ENCODE measurements at places on chromosomes 7 and 10. TPM values are rescaled to one million over a fixed set of nuclear protein-coding genes. Genes with fewer than 3 reads are reported as not detected.

DNA sequence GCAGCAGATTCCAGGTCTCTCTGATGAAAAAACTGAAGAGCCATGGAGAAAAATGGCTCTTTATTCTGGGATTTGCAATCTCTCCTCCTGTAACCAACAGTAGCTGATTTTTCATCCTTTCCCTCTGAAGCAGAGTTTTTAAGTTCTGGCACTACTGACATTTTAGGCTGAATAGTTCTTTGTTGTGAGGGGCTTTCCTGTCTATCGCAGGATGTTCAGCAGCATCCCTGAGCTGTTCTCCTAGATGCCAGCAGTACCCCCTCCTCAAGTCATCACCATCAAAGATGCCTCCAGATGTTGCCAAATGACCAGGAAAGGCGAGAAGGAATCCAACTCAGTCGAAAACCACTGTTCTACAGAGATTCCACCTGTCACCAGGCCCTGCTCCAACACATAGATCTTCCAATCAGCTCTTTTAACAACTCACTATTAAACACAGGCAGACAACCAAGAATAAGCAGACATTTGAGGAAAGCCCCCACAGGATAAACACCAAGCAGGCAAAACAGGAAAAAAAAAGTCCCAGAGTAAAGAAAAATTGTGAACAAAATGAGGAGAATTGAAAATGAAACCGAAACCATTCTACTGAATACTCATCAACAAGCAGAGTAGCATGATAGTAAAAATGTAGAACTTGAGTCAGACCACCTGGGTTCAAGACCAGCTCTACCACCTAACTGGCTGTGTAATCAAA lies 124.8 kb downstream of the MPP7 start:
- H3K36me3 ChIP-seq, result no peaks in the 10 kb centered on the region
- no peak for DNase-seq
- H3K4me1 ChIP-seq, result peaks cover 7% of the 10 kb centered on the region
- no peaks in the 10 kb centered on the region for H3K27me3 ChIP-seq
- peak overlapping the region; percentile 72 for H3K27ac ChIP-seq

GRCh38 chr10:77334501-77334900 lies 303.1 kb downstream of the KCNMA1 start:
- H3K27ac ChIP-seq, result no peak overlapping the region
- H3K4me1 ChIP-seq, result no peaks in the 10 kb centered on the region
- no peak overlapping the region for H3K4me3 ChIP-seq
- H3K36me3 ChIP-seq, result no peaks in the 10 kb centered on the region
- H3K27me3 ChIP-seq, result no peaks in the 10 kb centered on the region

Gene CHN2
- total RNA-seq, result 23.2 TPM

Gene TMEM130
- not detected for total RNA-seq

GRCh38 chr7:13166801-13167200 lies 479.4 kb downstream of the ARL4A start:
- no peak overlapping the region for H3K27ac ChIP-seq
- no peaks in the 10 kb centered on the region for H3K36me3 ChIP-seq
- no peak overlapping the region for H3K4me3 ChIP-seq
- H3K27me3 ChIP-seq, result no peaks in the 10 kb centered on the region
- H3K4me1 ChIP-seq, result no peaks in the 10 kb centered on the region
- no peak for DNase-seq

DNA sequence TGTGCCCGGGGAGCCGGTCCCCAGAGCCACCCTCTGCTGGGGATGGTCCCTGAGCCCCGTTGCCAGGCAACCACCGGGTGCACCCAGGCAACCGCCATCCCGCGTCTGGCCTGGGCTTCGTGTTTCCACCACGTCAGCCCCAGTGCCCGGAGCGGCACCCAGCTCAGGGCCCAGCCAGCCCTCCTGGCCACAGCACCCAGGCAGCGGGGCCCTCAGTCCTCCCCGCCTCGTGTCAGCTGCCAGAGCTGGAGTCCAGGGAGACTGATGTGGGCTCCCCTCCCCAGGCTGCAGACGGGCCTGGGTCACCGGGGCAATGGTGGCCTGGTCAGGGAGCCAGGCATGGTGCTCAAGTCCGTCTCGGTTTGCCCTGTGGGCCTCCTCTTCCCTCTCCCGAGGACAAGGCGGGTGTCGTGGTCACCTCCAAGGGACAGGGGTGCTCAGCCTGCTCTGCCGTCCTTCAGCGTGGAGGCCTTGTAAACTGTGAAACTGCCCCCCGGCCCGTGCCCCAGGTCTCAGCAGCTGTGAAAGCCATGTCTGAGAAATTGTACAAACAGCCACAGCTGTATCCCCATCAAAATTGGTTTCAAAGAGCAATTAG lies 72.5 kb downstream of the MICALL2 start:
- H3K27me3 ChIP-seq, result no peaks in the 10 kb centered on the region
- no peak for DNase-seq
- no peak overlapping the region for H3K4me3 ChIP-seq
- no peaks in the 10 kb centered on the region for H3K4me1 ChIP-seq
- H3K27ac ChIP-seq, result no peak overlapping the region

GRCh38 chr7:151051108-151051507 lies 2.8 kb downstream of the ASIC3 start:
- peak; percentile 32 for DNase-seq
- H3K27me3 ChIP-seq, result no peaks in the 10 kb centered on the region
- peaks cover 4% of the 10 kb centered on the region for H3K4me1 ChIP-seq
- H3K36me3 ChIP-seq, result no peaks in the 10 kb centered on the region
- H3K4me3 ChIP-seq, result no peak overlapping the region

- H3K36me3 ChIP-seq, result no peaks in the 10 kb centered on the region
- peaks cover 19% of the 10 kb centered on the region for H3K27me3 ChIP-seq
- H3K4me1 ChIP-seq, result peaks cover 42% of the 10 kb centered on the region
- DNase-seq, result peak; percentile 73
- H3K4me3 ChIP-seq, result no peak overlapping the region
- peak overlapping the region; percentile 46 for H3K27ac ChIP-seq
Measured at GRCh38 chr10:110212119-110213006, 5.0 kb downstream of the MXI1 start.
